ENCODE measurements at places on chromosomes 4 and X. TPM values are rescaled to one million over a fixed set of nuclear protein-coding genes. Genes with fewer than 3 reads are reported as not detected.
A peak's percentile ranks its signal among the peaks of the same experiment; 100 is the strongest.

DNA sequence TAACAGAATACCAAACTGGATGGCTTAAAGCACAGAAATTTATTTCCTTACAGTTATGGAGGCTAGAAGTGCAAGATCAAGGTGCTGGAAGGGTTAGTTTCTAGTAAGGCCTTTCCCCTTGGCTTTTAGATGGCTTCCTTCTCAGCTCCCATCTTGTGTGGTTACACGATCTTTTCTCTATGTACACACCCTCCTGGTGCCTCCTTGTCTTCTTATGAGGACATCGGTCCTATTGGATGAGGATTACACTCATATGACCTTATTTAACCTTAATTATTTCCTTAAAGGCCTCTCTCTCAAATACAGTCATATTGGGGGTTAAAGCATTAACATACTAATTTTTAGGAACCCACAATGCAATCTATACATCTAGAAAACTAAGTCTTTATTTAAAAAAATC, 787.9 kb upstream of the GALNTL6 start:
- no peak for DNase-seq

DNA sequence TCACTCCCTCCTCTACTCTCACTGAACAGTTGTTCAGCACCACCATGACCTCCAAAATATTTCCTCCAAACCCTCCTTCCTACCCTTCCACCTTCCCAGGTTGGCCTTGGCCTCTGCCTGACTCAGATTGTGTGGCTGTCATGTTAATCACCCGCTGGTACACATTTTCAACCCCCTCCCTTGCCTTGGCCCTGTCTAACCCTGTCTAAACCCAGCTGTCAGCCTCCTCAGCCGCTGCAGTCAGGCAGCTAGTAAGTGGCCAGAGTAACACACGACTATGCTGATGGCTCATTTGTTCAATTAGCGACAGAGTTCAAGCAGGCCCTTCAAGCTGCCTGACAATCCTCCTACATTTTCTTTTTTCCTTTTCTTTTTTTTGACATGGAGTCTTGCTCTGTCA, 18.0 kb downstream of the ING2 start:
- no peak for DNase-seq

GRCh38 chrX:69493766-69494165, 10.4 kb upstream of the NALF2 start:
- peak; percentile 53 for DNase-seq

- DNase-seq = no peak
Observed at GRCh38 chrX:18897611-18898010, 86.3 kb downstream of the PHKA2 start.

GRCh38 chrX:121195719-121196118, 148.3 kb downstream of the GLUD2 start:
- DNase-seq = no peak

GRCh38 chr4:176549161-176549865, 229.5 kb downstream of the SPCS3 start:
- DNase-seq = peak; percentile 53

- DNase-seq = no peak
Observed at GRCh38 chrX:13721819-13722519, 12.5 kb downstream of the TRAPPC2 start.

DNA sequence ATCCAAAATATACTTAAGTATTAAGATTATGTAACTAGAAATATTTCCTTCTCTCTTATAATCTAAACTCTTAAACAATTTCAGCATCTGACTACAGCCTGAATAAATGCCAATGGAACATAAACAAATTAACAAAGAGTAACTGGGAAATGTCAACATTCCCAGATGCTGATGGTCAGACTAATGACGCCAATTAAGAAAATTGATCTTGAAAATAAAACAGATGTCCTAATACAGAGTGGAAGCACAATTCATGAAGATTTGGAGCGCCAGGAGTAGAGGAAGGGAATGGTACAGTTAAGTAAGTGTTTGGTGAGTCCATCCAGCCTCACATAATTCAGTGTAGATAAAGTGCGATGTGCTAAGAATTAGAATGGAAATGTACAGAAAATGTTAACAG, 203.7 kb upstream of the NWD2 start:
- DNase-seq = no peak

DNA sequence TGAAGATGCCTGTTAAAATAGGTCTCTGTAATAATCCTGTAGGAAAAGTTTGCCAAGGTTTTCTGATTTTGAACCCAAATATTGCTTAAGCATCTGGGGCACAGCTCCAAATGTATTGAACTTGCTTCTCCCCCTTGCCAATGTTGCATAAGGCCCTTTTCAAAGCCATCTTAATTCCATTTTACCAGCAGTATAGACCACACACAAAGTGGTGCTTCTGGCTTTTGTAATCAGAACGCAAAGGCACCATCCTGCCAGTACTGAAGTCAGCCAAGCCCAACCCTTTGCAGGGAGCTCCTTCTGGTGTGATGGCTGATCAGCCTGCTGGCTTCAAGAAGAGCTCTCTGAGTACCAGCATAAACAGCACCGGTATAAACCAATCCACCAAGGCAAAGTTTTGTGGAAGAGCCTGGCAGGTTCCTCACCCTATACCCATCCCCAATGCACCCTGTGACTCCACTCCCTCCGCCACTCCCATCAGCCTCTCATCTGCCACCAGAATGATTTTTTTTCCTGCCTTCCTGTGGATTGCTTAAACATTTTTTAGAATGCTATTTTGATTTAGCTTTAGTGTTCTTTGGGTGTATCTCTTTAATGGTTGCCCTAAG, 39.2 kb upstream of the USP9X start:
- DNase-seq = no peak

DNA sequence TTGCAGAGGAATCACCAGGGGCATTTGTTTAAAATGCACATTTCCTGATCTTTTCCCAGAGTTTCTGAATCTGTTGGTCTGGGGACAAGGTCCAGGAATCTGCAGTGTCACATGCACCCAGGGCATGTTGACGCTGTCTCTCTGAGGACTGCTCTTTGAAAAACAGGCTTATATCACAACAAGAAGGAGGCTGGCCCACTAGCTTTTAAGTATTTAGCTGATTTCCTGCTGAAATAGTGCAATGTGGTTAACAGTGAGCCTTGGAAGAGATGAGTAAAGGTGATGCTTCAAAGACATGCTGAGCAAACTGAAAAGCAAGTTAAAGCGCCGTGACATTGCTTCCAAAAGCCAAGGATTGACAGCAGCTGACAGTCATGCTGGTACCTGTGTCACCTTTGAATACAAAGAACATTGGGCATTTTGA, 18.6 kb upstream of the SEPSECS start:
- no peak for DNase-seq

DNA sequence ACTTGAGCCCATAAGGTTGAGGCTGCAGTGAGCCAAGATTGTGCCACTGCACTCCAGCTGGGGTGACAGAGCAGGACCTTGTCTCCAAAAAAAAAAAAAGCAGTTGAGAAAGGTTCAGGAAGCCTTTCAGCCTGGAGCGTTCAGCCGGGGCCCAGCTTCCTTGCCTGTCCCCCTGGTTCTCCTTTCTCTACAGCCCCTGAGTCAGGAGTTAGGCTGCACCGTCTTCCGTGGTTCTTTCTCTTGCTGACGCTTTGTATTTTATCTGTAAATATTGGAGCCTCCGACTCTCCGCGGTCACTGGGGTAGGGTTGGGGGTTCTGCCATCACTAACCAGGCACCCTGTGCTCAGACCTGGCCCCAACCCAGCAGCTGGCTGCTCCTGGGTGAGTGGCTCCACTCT, 13.8 kb upstream of the UVSSA start:
- DNase-seq = no peak

DNA sequence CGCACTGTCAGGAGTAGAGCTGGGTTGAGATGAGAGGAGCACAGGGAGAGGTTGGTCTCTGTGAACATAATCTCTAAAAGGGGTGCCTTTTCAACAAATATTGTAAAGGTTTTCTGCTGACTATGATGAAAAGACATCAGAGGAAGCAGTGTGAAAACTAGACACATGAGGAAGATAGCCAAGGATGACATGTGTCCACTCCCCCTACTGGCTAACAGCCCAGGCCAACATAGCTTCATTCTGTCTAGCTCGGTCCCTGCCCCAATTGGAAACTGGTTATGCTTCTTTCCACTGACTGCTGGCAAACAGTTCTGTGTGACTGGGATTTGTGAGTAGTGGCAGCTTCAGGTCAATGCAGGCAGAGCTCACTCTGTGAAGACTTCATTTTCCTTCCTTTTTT, 115.4 kb upstream of the ESX1 start:
- DNase-seq = peak; percentile 63

Gene MANBA
- 44.0 TPM for total RNA-seq

Gene CENPE
- total RNA-seq = 27.3 TPM

Gene TRPC5OS
- total RNA-seq = not detected

Gene FGF13
- total RNA-seq = not detected

Gene IBSP
- not detected for total RNA-seq

Gene SYP
- 0.45 TPM for total RNA-seq

Gene SPATA4
- total RNA-seq = 0.75 TPM

Measured in mammary epithelial cell (primary cell).